Epithelial cell of proximal tubule (primary cell): ENCODE measurements at places on chromosomes 12 and 14. TPM values are rescaled to one million over a fixed set of nuclear protein-coding genes. Genes with fewer than 3 reads are reported as not detected.

DNA sequence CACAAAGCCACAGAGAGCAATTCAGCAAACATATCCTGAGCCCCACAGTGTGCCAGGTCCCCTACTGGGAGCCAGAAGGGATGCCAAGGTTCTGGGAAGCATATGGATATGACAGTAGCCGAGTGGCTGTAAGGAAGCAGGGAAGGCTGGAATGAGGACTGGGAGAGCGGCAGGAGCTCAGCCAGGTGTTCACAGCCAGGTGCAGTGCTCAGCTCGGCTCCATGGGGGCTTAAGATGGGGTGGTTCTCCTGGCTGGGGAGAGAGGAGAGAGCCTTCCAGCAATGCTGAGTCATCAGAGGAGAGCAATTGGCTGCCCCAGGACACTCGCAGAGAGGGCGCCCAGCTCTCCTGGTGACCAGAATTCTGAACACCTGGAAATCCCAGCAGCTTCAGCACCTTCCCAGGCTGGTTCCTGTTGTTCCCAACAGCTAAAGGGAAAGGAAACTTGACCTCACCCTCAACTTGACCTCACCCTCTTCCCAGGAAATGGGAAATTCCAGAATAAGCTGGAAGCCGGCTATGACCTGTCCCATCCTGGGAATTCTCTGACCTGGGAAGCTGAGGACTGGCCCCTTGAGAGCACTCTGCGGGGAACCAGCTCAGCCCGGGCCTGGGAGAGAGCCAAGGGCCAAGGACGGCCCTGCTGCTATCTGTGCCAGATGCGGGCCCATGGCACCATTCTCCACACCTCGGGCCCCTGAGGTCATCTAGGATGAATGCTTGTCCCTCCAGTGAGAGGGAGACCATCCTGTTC is 34.6 kb downstream of the SLC6A12 start:
- no peak for DNase-seq

- peak; percentile 78 for DNase-seq
These were observed 21.0 kb upstream of the EMP1 start for GRCh38 chr12:13175499-13175898.

PDZRN4 gene
- not detected in 2 replicates for total RNA-seq

MGP gene
- total RNA-seq, result 0.72 and 9.3 TPM in 2 replicates

DNA sequence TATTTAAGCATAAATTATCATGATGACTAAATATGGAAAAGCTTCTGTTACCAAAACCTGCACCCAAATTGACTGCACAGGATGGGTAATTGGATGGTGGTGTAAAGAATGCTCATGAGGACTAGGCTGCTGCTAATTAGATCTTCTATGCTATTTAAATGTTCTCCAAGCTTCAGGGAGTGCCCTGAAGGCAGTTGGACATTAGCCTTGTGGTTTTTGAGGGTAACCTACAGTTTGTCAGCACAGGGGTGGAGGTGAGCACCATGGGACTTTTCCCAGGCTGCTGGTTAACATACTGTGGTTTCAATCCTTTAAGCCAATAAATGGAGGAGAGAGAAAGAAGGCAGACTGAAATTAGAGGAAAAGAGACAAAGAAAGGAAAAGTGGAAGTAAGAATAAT is 145.0 kb downstream of the WIF1 start:
- no peak for DNase-seq

GRCh38 chr12:90407841-90408240 is 547.1 kb downstream of the CCER1 start:
- DNase-seq, result no peak

DNA sequence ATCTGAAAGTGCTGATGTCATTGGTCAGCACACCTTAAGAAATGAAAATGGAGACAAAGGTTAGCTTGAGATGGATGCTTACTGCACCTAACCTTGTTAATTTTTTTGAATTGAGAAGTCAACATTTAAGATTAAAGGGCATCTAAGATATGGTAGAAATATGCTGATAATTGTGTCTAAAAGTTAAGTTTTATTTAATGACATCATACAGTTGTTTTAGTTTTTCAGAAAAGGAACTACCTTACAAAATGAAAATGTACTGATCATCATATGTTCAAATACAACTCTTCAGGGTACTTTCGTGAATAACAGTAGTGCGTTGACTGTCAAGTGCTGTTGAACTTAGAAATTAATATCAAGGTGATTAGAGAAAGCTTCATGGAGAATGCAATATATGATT is 2.5 kb downstream of the SMCO3 start:
- DNase-seq, result no peak

IAPP gene
- total RNA-seq, result not detected in 2 replicates

- DNase-seq, result no peak
These were observed 30.9 kb downstream of the NIN start for GRCh38 chr14:50800032-50800431.

GRCh38 chr14:63747846-63748245 is 20.0 kb upstream of the SGPP1 start:
- no peak for DNase-seq

ESRRB gene
- total RNA-seq, result 0.17 TPM in 1 of 2 replicates, not detected in the other

DNA sequence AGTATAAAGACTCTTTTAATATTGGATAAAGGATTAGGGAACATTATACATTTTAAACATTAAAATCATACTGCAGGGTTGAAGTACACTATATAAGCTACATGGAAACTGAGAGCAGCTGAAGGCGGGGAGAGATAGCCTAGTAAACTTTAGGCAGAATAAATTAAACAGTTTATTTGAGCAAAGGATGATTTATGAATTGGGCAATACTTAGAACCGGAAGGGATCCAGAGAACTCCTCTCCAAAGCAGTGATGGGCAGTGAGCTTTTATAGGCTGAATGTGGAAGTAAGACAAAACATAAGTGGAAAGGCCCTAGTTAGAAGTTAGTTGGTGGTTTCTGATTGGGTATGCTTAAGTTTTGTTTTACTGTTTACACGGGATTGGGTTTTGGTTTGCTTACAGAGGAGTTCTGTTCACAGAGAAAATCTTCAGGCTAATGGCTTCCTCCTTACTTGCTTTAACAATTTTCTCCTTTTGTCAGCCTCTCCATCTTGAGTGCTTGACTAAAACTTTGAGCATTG is 18.9 kb downstream of the LEMD3 start:
- no peak for DNase-seq
